NCI-H2029 treated with DMSO at 0.1 percent for 48 hours (cell line): ENCODE measurements at places on chromosomes 1 and 21.

DNA sequence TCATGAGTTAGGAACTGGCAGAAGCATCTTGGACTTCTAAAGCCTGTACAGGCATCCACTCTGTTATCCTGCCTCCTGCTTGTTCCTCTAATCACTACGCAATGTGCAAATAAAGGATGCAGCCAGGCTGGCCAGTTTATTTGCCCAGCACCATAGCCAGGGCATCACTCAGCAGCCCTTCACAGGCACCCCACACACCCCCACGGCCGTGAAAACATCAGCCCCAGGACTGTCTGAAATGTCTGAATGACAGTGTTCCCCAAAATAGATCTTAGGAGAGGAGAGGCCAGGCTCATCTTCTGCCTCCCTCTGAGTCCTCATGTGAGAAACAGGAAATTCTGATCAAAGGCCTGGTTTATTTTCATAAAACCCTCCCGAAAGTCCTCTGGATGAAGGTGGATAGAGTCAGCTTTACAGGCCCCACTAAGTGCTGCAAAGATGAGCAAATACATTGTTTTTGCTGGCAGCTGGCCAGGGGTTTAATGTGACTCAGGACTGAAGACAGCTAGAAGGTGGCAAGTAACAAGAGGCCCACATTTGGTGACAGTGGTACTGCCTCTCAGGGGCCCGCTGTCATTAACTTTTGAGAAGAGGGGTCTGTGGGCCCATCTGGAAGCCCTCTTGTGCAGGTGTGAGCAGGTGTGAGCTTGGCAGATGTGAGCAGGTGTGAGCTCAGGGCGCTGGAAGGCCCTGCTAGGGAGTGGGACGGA lies 32.9 kb downstream of the GRHL3 start:
- DNase-seq = no peak

DNA sequence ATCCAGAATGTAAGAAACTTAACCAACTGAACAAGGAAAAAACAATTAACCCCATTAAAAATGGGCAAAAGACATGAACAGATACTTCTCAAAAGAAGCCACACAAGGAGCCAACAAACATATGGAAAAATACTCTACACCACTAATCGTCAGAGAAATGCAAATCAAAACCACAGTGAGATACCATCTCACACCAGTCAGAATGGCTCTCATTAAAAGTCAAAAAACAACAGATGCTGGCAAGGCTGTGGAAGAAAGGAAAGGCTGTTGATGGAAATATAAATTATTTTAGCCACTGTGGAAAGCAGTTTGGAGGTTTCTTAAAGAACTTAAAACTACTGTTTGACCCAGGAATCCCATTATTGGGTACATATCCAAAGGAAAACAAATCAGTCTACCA lies 51.2 kb downstream of the RGS4 start:
- DNase-seq = no peak

DNA sequence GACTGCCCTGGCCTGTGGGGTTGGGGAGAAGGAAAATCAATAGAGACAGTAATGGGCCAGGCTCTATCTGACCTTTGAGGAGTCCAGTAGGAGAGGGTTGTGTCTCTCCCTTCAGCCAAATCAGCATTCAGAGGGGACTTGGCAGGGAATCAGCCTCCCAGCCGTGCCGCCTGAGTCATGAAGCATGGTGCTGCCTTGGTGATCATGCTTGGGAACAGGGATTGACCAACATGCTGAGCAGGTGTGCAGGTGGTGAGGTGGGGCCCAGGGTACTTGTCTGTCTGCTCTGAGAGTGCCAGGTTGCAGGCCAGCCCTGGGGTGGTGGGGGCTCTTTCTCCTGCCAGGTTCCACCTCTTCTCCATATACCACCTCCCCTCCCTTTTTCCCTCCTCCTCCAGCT lies 58.9 kb upstream of the TLR5 start:
- DNase-seq = no peak

GRCh38 chr1:70429219-70429618 lies 18.2 kb downstream of the CTH start:
- DNase-seq = no peak

DNA sequence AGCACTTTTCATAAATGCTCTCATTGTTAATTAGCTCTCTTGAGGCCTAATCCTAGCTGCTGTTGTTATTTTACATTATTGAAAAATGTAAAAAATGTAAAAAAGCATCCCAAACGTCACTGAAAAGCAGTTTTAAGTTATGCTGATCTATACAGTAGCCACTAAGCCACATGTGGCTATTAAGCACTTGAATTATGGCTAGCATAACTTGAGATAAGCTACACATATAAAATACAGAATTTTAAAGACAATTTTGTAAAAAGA lies 18.4 kb upstream of the DNASE2B start:
- no peak for DNase-seq

- DNase-seq = no peak
These were observed 182.5 kb upstream of the SGIP1 start for GRCh38 chr1:66351478-66351877.

DNA sequence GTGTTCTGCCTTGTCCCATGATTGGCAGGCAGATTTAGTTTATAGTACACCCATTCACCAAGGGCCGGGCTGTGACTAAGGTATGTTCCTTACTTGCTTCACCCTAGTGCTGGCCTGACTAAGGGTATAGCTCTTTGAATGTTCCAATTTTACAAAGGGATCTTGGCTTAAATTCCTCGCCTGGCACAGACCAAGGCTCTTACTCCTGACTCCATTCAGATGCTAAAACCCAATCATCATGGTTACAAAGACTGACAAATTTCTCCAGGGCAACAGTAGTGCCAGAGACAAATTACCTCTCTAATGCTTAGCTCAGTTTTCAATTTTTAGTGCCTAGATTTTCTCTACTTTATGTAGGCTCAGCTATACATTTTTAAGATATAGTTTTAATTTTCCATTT lies 11.5 kb upstream of the C1orf53 start:
- DNase-seq = no peak

DNA sequence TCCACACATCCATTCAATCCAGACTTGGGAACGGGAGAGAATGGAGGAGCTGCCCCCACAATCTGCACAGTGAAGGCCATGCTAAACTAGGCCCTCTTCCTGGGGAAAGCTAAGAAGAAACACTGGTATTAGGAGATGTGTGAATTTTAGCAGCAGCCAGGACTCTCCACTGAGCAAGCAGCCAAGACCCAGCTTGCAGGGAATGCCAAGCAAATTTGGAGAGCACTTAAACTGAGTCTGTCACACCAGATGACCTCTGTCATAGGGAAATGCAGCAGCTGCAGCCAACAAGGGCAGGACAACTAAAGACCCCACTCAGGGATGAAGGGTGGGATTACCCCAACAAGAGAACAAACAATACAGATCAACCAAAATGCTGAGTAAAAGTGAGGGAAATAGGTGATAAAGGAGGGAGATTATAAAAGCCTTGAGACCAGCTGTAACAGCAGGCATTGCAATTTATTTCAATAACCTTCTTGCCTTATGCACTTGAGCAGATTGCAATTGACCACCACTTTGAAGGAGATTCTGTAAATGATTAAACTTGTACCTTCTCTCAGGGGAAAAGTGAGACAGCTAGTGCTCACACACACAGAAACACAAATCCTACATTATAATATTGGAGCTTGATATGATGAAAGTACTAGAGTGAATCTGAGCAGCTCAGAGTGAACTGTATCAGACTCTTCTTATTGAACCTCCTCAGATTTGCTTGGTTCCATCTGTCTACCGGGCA lies 2.5 kb upstream of the CLCA1 start:
- no peak for DNase-seq

- DNase-seq = no peak
These were observed 16.1 kb downstream of the USP1 start for GRCh38 chr1:62452951-62453350.

- DNase-seq = no peak
These were observed 100.4 kb downstream of the AJAP1 start for GRCh38 chr1:4754816-4755215.

DNA sequence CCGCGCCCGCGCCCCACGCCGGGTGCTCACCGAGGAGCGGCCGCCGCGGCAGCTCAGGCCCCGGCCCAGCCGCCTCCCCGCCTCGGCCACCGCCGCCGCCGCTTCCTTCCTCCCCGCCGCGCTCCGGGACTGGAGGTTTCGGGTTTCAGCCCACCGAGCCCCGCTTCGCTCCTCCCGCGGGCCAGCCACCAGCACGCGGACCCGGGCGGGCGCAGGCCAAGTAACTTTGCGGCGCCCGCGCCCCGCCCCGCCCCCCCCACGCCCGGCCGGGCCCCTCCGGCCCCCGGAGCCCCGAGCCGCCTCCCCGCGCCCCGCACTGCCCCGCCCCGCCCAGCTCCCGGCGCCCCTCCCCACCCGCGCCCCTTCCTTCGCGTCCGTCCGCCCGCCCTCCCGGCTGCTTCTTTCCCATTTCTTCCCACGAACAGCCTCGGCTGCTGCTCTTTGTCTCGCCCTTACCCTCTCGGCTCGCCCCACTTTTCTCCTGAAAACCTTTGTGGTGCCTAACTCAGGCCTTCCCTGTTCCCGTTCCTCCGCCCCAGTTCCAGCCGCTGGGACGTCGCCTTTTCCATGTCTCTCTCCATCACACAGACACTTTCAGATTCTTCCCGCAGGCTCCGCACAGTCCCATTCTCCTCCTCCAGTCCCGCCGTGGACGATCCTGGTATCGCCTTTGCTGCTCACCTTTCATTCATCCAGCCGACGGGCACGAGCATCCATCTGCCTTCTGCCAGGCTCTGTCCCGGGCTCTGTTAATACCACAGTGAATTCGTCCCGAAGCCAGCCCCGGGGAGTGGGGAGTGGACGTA lies at the start of gene GPR161:
GPR161 (minus strand) TSS at position 222 of the 806 bp plus-strand sequence. CDS start 32,080 bp downstream, outside the sequence.
- DNase-seq = no peak

- no peak for DNase-seq
These were observed 542.9 kb downstream of the PLPP3 start for GRCh38 chr1:56036479-56036878.

DNA sequence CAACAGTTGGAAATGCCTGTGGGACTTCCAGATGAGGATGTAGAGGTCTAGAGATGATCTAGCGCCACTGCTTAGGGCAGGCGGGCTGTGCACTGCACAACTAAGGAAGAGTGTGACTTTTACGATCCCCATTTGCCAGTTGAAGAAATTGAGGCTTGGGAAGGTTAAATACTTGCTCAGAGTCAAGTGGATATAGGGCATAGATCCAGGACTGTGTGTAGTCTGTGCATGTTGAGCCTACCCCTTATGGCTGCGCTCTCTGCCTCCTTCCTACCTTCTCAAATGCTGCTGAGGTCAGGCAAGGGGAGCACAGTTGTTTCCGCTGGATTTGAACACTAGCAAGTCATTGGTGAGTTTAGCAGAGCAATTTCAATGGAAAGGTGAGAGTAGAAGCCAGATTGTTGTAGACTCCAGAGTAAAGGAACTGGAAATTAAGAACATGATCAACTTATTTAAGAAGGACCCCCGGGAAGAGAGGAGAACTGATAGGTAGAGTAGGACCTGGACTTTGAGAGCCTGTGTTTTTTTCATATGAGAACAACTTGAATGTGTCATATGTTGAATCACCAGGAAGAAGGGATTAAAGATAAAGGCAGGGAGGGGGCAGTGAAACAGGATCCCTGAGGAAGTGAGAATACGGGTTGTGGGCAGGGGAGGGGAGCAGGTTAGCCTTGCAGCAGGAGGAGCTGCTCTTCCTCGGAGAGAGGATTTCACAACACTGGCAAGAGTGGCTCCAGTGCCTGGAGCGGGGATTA lies 2.7 kb downstream of the CAPN2 start:
- DNase-seq = peak; percentile 50

DNA sequence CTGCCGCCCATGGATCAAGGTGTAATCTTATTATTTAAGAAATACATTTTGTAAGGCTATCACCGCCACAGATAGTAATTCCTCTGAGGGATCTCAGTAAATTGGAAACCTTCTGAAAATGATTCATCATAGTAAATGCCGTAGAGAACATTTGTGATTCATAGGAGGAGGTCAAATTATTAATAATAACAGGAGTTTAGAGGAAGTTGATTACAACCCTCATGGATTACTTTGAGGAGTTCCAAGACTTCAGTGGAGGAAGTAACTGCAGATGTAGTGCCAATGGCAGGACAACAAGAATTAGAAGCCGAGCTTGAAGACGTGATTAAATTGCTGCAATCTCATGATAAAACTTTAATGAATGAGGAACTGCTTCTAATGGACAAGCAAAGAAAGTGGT lies 280.1 kb downstream of the PTPRC start:
- DNase-seq = no peak

DNA sequence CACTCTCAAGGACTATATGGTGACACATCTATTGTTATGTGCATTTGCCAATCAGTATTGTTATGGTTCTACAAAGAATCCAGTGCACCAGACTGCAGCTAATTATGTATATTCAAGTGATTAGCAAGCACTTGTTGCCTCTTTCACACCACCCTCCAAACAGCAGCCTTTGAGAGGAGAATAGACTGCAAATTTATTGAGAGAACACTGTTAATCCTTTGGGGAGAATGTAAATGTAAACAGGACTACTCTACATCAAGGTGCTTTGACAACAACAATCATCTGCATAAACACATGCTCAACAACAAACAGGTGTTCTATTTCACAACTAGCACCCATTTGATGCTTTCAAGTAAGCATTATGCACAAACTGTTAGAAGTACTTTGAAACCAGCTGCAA lies 117.4 kb downstream of the AKT3 start:
- peak; percentile 53 for DNase-seq
